ENCODE measurements at places on chromosomes 7 and 10. TPM values are rescaled to one million over a fixed set of nuclear protein-coding genes. Genes with fewer than 3 reads are reported as not detected.

The SH2D4B gene
- total RNA-seq: not detected

The DYDC2 gene
- not detected for total RNA-seq

The SRRT gene
- 92.2 TPM for total RNA-seq

The ANLN gene
- total RNA-seq: 66.2 TPM

The LLCFC1 gene
- not detected for total RNA-seq

The VSTM4 gene
- total RNA-seq: not detected

The SEMA3A gene
- total RNA-seq: 0.34 TPM

The OR9A2 gene
- total RNA-seq: not detected

The ANKRD22 gene
- total RNA-seq: not detected

DNA sequence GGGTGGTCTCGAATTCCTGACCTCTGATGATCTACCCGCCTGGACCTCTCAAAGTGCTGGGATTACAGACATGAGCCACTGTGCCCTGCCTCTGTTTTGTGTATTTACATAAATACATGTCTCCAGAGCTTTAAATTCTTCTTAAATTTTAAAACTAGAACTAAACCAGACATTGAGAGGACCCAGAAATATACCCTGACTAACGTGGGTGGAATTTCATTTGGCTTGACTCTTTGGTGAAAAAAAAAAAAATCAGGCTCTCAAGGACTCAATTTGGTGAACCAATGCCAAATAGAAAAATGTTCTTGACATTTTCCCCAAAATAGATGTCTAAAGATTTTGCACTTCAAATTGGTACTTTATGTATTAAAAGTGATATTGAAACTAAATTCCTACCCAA lies 16.6 kb upstream of the FAS start:
- DNase-seq: no peak

- DNase-seq: no peak
Observed at GRCh38 chr10:110747609-110748464, 103.7 kb downstream of the RBM20 start.

DNA sequence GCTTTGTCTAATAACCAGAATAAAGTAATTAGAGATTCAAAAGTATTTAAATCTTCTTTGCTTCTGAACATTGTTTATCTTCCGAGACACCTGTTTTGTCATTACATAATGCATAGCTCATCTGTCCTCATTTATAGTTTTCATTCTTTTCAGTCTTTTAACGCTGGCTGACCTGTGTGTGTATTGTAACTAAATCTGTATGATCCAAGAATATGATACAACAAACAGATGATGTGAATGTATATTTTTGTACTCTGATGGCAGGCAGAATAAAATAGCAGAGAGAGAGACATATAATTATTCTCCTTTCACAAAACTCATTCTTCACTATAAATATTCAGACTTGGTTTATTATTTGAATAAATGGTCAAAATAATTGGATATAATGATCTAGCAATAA lies 80.6 kb downstream of the ORC5 start:
- DNase-seq: peak; percentile 43

GRCh38 chr10:11699550-11700097 lies 42.6 kb upstream of the ECHDC3 start:
- DNase-seq: no peak

GRCh38 chr7:92523110-92523509 lies 5.2 kb downstream of the PEX1 start:
- DNase-seq: no peak

GRCh38 chr7:55094092-55094690 lies 75.4 kb downstream of the EGFR start:
- DNase-seq: no peak

GRCh38 chr7:91050677-91051076 lies 213.6 kb upstream of the FZD1 start:
- no peak for DNase-seq

GRCh38 chr10:31677195-31678138 lies 251.2 kb downstream of the ARHGAP12 start:
- DNase-seq: peak; percentile 63

DNA sequence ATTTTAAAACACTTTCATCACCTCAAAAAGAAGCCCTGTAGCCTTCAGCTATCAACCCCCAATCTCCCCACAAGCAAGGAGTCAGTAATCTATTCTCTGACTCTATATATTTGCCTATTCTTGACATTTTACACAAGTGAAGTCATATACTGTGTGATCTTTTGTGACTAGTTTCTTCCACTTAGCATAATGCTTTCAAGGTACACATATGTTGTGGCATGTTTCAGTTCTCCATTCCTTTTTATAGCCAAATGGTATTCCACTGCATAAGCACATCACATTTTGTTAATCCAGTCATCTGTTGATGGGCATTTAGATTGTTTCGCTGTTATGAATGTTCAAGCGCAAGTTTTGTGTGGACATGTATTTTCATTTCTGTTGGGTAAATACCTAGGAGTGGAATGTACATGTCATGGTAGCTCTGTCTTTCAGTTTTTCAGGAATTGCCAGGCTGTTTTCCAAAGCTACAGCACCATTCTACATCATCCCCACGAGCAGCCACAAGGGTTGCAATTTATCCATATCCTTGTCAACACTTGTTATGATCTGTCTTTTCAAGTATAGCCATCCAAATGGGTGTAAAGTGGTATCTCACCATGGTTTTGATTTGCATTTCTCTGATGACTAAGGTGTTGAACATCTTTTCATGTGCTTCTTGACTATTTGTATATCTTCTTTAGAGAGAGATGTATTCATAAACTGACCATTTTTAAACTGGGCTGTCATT lies 405.6 kb downstream of the KCNMA1 start:
- no peak for DNase-seq

DNA sequence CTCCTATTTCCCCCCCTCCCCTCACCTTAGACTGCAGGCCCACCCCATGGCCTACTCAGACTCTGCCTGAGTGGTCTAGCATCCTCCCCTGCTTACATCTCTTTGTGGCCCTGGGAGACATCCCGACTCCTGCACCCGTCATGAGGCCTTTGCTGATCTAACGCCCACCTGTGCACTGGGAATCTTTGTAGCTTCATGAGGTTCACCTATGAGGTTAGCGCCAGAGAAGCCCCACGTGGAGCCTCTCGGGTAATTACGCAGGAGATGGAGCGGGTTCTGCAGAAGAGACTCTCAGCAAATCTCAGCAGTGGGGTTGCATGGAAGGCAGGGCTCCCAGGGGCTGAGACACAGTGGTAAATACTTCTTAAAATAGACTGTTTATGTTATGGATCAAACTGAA lies 43.5 kb upstream of the HSPA12A start:
- no peak for DNase-seq

DNA sequence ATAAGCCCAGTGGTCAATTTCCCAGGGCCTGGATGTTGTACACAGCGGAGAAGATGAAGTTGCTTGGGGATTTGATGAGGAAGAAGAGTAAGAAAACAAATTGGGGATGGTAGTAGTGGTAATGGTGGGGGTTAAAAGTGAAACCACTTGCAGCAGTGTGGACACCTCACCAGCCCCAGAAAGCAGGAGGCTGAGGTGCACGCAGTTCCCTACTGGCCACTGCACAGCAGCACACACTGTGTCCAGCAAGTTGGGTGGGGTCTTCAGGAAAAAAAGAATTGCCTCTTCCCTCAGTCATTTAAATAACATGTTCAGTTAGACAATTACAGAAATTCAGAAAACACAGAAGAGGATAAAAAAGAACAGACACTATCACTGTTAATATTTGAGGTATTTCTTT lies 96.6 kb downstream of the TAX1BP1 start:
- no peak for DNase-seq

DNA sequence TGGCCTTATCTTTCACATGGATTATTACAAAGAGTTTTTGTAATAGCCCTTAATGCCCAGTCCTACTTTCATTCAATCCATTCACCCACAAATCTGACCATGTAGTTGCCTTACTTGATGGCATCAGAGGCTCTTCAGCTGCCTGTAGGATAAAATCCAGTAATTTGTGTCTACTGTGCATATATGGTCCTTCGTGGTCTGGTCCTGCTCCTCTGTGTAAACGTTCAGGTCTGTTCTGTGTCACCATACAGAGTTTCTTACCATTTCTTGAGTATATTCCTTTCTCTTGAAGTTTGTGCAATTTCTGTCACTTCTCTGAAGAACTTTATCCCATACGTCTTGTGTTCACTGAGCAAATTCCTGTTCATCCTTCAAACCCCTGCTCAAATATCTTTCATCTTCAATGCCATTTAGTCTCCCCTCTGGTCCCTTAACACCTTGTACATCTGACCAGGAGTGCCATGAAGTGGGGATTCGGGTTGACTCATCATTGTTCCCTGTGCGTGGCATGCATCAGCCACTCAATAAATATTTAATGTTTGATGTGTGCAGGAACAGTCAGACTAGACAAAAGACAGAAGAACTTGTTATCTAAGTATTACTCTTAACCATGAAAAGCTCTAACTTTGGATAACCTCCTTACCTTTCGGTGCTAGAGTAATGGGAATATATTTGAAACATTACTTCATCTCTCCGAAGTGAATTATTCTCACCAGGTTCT lies 98.6 kb upstream of the RPA3 start:
- DNase-seq: no peak

DNA sequence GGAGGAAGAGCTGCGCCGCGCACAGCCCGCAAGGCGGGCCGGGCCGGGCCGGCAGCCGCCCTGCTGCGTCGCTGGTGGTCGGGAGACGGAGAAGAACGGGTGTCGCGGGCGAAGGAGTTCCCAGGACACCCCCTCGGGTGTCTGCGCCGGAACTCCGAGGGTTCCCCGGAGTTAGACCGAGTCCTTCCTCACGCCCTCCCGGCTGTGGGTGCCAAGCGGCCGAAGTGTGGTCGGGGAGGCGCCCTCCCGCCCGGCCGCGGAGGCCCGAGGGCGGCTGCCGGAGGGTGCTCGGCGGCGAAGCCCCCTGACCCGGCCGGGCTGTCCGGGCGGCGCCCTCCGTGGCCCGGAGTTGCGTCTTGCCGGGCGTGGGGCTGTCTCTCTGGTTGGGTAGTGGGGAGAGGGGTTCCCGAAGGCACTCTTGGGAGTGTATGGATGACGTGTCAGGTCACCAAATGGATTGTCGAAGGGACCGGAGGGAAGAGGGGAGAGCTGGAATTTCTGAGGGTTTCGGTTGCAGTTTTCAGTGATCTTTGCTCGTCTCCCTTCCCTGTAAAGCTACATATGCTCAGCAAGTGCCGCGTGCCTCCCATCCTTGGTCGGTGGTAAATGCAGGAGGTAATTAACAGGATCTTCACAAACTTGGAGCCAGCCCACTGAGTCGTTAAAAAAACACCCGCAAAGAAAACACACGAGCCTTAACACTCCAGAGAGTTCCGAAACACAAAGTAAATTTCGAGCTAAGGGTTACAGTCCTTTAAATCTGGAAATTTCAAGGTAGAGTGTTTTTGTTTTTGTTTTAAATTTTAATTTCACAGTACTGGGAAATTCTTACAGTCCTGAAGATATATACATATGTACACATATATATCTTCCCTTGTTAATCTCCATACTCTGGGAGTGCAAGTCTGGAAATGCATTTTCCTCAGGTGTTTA lies 871 bp downstream of the ST7 start:
- DNase-seq: peak; percentile 77

DNA sequence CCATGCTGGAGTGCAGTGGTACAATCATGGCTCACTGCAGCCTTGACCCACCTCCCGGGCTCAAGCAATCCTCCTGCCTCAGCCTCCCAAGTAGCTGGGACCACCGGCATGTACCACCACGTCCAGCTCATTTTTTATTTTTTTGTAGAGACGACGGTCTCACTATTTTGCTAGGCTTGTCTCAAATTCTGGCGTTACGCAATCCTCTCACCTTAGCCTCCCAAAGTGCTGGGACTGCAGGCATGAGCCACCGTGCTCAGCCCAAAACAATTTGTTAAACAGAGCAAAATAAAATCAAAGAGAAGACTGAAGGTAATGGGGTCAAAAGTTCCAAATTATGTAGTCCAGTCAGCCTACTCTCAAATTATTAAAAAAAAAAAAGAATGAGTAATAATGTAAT lies 8.7 kb upstream of the JMJD1C start:
- no peak for DNase-seq

GRCh38 chr7:95095966-95096540 lies 188.7 kb downstream of the PPP1R9A start:
- no peak for DNase-seq

DNA sequence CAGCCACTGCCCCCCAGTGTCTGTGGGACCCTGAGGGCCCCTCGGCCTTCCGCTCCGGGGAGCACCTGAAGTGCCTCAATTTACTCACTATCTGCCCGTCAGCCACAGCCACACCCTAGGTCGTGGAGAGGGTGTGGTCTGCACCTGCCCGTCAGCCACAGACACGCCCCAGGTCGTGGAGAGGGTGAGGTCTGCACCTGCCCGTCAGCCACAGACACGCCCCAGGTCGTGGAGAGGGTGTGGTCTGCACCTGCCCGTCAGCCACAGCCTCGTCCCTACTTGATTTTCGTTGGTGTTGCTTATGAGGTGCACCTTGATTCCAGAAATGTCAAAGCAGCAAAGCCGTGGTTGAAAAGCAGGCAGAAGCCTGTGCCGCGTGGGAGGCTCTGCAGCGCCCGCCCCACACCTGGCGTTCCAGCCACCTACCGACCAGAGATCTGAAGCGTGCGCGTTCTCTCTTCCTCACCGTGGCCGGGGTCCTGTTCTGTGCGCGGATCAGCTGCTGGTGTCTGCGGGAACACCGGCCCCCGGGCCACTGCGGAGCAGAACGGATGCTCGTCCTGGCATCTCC lies 101.6 kb downstream of the DYNC2I1 start:
- DNase-seq: no peak

DNA sequence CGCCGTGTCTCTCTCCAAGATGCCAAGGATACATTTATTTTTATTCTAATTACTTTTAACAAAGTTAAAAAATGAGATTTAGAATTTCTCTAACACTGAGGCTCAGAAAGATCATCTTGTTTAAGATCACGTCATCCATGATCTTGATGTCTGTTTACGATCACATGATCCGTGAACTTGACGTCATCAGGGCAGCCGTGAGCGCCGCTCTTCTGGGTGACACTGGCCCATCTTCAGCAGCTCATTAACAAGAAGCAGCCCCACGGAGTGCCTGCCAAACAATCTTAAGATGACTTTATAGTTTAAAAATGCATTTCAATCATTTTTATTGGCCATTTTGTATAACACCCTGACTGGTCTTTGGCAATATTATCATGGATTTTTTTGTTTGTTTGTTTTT lies 291.1 kb upstream of the PRKCQ start:
- DNase-seq: no peak

GRCh38 chr10:99520040-99520846 lies 12.5 kb upstream of the NKX2-3 start:
- DNase-seq: no peak

- DNase-seq: no peak
Observed at GRCh38 chr10:58555170-58555929, 42.7 kb downstream of the BICC1 start.
